ENCODE measurements at places on chromosomes 7 and 10.

DNA sequence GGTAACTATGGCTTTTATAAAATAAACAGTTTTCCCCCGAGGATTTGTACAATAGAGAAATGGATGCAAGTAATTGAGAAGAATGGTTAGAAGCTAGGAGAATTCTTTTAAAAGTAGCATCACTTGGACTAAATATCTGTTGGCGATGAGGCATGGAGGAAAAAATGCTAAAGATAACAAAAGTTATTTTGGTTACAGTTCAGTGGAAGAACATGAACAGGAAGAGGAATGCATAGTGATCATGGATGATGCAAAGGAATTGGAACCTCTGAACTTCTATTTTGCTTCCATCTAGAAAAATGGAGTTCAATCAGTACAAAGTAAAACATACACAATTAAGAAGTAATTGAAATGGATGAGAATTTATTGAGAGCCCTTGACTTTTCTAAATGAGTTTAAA lies 32.9 kb downstream of the ENTPD1 start:
- DNase-seq = no peak

- peak; percentile 34 for DNase-seq
These were observed 299.3 kb downstream of the SFMBT2 start for GRCh38 chr10:7111561-7111960.

- no peak for DNase-seq
These were observed 207.1 kb downstream of the KCNMA1 start for GRCh38 chr10:77430530-77430929.

GRCh38 chr10:104026762-104027161 lies 58.9 kb downstream of the COL17A1 start:
- no peak for DNase-seq

- peak; percentile 64 for DNase-seq
These were observed 52.0 kb downstream of the JAZF1 start for GRCh38 chr7:28128608-28129007.

- no peak for DNase-seq
These were observed 237.4 kb upstream of the AOAH start for GRCh38 chr7:36961693-36962092.

GRCh38 chr10:81873932-81874816 lies 820 bp upstream of the NRG3 start:
- DNase-seq = peak; percentile 16

GRCh38 chr10:95482501-95483233 lies 78.5 kb downstream of the SORBS1 start:
- no peak for DNase-seq

DNA sequence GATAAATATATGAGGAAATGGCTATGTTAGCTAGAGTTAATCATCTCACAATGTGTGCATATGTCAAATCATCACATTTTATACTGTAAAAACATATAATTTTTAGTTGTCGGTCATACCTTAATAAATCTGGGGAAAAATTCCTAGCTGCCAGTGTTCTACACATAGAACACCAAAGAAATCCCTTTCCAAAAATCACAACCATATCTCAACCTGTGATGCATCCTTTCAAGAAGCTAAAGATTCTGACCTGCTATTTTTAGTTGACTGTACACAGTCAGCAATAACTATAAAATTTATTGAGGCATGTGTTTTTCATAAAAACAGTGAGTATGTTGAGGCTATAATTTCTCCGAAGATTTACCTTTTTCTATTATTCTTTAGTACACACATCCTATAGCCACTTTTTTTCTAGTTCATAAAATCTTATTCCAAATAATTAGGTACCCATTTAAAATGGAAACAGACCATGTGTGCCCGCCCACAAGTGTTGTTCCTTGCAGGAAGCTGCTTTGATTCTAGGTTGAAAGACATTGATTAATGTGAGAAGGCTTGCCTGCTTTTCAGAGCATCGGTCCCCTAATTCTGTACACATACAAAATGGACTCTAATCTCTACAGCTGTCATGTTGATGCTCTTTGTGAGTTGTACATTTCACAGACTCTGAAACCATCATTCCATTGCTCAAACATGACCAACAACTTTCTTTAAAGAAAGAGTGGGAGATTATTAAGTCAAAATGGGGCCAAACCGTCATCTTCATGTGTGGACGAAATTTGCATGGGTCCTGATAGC lies 117.5 kb upstream of the LRRN3 start:
- DNase-seq = no peak

- DNase-seq = no peak
These were observed 19.6 kb downstream of the FRMPD2 start for GRCh38 chr10:48254750-48255512.

- DNase-seq = no peak
These were observed 5.0 kb upstream of the TNRC18 start for GRCh38 chr7:5428478-5429252.

DNA sequence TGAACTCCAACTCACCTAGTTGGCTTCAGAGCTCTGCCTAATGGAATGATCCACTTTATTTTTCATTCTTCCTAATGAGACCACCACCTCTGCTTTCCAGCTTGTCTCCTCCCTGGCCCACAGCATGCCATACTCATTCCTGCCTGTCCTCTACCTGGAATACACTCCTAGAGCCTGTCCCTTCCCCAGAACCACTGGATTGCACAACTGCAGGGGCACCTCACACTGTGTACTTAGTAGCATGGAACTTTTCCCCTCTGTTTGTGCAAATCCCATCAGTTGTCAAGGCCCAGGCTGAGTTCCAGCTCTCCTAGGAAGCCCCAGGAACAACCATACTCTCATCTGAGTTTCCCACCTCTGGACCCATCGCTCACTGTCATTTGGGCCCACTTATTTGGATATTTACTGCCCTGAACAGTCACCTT lies 15.6 kb downstream of the ALDH18A1 start:
- no peak for DNase-seq

GRCh38 chr10:133401981-133402725 lies 8.2 kb downstream of the MTG1 start:
- DNase-seq = no peak

- DNase-seq = no peak
These were observed 216.5 kb downstream of the MGMT start for GRCh38 chr10:129683519-129683918.

DNA sequence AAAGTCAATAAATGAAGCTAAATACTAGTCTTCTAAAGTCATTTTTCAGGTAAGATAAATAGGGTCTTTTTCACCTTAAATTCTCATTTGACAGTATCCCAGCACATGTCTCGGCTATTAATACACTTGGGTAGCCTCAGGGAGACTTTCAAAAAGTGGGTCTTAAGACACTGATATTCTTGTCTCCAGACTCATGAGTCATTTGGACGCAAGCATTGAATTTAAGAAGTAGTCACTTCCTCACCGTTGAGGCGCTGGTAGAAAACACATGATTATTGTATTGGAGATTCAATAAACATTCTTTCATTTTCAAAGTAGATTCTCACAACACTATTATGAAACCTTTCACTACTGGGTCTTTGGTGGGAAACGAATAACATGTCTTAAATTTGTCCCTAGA lies 108.9 kb upstream of the SP8 start:
- peak; percentile 97 for DNase-seq

DNA sequence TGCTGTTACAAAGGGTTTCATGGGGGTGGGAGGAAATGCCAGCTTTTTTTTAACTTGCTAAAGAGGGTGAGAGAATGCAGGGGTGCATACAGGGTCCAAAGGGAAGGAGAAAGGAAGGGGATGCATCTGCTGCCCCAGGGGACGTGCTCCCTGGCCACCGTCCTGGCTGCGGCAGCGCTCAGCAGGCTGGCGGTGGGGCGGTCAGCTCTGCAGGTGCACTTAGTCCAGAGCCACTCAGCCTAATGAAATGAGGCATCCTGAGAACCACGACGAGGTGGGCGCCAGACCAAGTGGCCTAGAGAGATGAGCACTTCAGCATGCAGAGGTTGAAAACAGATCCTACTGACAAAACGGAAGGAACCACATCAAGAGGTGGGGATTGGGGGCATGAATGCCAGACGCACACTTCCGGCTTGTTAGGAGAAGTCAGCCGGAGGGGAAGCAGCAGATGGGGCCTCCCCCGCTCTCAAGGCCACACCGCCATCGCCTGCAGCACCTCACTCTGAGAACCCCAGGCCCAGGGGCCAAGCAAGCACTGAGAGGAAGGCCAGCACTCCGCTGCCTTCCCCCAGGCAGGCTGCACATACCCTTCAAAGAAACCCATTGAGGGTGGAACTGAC lies 94.5 kb downstream of the MAD1L1 start:
- DNase-seq = no peak

DNA sequence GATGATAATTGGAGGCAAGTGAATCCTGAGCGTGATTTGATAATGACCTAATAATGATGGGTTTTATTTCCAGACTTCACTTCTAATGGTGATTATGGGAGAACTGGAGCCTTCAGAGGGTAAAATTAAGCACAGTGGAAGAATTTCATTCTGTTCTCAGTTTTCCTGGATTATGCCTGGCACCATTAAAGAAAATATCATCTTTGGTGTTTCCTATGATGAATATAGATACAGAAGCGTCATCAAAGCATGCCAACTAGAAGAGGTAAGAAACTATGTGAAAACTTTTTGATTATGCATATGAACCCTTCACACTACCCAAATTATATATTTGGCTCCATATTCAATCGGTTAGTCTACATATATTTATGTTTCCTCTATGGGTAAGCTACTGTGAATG lies 79.6 kb downstream of the CFTR start:
- no peak for DNase-seq

- DNase-seq = no peak
These were observed 42.0 kb downstream of the GPRIN2 start for GRCh38 chr10:46514431-46514861.

GRCh38 chr10:73914036-73914435 lies 3.1 kb downstream of the PLAU start:
- DNase-seq = no peak

DNA sequence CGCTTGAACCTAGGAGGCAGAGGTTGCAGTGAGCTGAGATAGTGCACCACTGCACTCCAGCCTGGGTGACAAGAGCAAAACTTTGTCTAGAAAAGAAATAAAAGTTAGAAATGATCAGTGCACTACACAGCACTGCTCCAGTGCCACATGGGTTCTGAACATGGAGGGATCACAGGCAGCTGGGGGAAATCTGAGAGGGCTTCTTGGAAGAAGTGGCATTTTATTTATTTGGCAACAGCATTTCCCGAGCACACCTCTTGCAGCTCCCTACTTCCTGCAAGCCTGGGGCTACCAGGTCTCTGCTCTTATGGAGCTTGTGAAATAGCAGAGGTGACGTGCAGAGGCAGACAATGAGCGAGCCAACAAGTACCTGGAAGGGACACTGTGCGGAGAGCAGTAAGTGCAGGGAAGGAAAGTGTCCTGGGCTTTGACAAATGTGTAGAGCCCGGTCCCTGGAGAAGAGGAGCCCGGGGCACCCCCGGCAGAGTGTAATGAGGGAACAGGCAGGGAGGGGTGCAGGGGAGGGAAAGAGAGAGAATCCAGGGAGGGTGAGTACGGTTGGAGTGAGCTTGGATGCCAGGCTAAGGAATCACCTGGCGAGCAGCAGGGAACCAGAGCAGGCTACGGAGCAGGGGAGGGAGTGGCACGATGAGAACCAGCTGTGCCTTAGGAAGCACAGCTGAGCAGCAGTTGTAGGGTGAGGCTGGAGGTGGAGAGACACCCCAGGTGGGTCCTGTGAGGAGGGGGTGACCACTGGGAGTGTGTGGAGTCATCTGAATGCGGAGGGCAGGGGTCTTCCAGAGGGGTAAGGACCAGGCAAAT lies 104.6 kb upstream of the CTBP2 start:
- no peak for DNase-seq

DNA sequence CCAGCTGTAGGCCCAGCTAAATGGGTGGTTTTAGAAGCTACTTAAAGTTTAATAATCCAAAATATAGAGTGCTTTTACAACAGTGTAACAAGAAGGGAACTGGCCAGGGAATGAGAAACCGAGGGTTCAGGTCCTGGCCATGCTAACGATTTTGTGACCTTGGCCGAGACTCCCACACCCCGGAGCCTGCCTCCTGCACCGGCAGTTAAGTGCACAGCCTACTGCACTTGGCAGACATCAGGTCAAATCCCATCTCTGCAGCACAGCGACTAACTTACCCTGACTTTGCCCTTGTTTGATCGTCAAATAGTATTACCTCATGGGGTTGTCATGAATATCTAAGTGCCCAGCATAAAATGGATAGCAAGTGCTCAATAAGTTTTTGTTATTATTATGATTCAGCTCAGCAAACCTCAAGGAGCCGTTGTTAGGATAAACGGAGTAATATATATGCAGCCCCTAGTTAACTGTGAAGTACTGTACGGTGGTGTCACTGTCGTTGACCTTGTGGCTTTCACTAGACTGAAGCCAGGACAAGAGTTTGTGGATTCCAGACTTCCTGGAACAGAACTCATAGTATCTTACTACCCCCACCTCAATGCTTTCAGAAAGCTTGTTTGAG lies 35.5 kb downstream of the LYZL1 start:
- no peak for DNase-seq

DNA sequence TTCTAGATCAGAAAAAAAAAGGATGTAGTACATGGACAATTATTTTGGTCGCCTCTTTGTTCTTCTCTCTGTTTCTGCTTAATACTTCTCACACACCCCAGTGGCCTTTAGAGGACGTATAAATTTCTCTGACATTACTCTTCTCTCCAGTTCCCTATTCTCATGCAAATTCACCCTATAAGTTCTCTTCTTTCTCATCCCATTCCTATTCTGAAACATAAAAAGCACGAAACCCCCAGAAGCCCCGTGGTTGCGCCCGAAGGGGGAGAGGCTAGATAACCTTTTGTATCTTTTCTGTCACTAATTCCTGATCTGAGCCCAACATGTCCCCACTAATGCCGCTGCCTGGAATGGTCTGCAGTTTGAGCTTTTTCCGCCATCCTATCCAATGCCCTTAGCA lies 136.9 kb downstream of the SKIDA1 start:
- DNase-seq = no peak

DNA sequence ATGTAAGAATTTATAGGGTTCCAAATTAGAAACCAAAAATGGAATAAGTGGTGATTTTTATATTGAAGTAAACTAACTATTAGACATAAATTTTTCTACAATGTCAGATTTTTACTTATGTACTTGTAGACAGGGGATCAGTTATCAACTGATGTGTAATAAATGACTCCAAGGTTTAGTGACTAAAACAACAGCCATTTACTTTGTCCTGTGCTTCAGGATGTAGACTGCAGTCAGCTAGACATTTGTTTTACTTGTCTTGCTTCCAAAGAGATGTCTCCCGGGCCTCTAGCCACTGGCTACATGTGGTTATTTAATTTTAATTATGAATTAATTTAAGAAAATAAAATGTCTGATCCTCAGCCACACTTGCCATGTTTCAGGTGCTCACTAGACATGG lies 249.7 kb upstream of the IGFBP3 start:
- no peak for DNase-seq

GRCh38 chr10:113932854-113933253 lies 78.4 kb downstream of the NHLRC2 start:
- DNase-seq = no peak

DNA sequence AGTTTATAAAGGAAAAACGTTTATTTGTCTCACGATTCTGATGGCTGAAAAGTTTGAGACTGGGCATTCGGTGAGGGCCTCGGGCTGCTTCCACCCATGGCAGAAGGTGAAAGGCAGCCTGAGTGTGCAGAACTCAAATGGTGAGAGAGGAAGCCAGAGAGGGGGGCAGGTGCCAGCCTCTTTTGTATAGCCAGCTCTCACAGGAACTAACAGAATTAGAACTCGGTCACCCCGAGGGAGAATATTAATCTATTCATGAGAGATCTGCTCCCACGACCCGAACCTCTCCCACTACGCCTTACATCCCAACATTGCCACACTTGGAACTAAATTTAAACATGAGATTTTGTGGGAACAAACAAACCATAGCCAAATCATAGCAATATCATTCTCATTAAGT lies 112.6 kb downstream of the ZPBP start:
- DNase-seq = no peak
